Left cardiac atrium (tissue), 4 donors: ENCODE measurements at places on chromosomes 11 and 22. TPM values are rescaled to one million over a fixed set of nuclear protein-coding genes. Genes with fewer than 3 reads are reported as not detected.

GRCh38 chr11:106785913-106786650, 232.2 kb downstream of the GUCY1A2 start:
- DNase-seq: no peak

Gene NEU3
- total RNA-seq: 6.6 TPM

GRCh38 chr22:27850000-27850521, 48.5 kb upstream of the MN1 start:
- DNase-seq: no peak

DNA sequence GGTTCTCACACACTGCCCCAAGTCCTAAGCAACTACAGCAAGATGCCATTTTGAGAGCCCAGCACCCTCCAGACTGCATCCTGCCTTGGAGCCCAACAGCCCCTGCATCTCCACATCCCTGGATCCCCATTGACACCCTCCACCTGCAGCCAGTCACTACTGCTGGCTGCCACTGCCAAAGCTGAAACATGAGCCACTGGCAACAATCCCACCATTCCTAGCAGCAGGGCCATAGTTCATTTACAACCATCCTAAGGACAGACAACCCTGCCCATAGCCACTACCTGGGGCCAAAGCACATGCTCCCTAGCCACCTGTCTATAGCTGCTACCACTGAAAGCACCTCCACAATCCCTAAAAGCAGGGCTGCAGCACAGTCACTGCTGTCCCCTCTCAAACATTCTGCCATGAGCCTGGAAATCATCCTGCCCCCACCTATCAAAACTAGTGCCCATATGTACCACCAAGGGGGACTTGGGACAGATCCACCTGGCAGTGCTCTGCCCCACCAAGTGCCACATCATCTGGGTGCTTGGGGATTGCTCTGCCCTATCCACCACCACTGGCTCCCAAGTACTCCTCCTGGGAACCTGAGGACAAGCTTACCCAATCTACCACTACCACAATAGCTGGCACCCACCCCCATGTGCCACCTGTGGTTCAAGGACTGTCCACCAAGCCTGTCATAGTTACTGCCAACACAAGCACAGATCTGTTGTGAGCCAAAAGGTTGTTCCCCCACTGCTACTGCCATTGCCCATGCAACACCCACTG, 138.8 kb upstream of the SOX6 start:
- DNase-seq: no peak

Gene PRR33
- total RNA-seq: 0.10 TPM

DNA sequence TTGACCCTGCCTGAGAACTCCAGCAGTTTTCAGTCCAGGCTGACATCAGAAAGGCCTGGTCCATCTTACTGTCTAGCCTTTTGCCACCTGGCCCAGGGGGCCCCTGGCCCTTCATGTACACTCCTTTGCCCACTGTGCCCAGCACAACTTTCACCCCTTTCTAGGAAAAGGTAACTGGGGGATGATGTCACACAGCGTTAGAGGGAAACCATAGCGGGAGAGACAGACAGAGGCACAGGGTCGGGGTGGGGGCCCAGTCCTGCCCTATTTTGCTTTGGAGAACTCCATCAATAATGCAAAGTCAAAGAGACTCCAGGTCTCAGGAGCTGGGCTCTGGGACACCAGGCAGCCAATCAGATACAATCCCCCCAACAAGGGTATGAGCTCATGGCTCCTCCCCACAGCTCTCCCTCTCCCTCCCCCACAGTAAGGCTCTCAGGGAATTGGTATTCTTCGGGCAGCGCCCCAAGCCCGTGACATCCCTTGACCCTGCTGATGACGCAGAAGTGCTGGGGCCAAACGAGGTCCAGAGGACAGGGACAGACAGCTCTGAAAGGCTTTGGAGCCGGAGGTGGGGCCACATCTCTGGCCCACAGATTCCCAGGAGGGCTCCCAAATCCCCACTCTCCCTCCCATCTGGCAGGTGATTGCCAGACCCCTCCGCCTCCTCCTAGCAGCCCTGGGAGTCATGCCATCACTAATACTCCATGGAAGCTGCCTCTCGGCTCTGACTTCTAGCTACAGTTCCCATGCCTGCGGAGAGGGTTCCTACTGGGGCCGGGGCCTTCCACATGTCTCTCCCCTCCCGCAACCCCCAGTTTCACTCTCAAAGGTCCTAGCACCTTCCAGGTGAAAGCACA, 5.9 kb downstream of the USP2 start:
- DNase-seq: peak; percentile 82

GRCh38 chr11:37107415-37107814, 509.4 kb upstream of the RAG2 start:
- no peak for DNase-seq

- DNase-seq: no peak
Observed at GRCh38 chr11:134260503-134260902, 7.1 kb downstream of the ACAD8 start.

Gene VPREB1
- total RNA-seq: not detected
